Motor neuron (in vitro differentiated cells): ENCODE measurements at places on chromosomes 5 and 9.

DNA sequence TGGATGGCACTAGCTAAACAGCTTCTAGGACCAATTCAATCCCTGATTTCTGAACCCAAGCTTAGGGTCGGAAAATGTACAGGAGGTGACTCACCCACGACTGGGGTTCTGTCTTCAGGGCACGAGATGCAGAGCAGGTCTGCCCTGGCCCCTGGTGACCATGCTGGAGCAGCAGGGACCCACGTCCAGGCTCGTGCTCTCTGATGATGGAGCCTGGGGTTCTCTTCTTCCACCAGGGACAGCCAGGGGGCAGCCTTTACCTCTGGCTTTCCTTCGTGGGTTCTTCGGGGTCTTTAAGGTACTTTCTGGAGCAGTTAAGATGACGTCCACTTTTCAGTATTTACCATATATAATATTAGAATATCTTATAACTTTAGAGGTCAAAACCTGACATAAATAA lies 2.1 kb downstream of the CFAP77 start:
- ATAC-seq, result peak; percentile 35

- ATAC-seq, result no peak
These were observed 28.2 kb upstream of the LPAR1 start for GRCh38 chr9:111066468-111066867.

DNA sequence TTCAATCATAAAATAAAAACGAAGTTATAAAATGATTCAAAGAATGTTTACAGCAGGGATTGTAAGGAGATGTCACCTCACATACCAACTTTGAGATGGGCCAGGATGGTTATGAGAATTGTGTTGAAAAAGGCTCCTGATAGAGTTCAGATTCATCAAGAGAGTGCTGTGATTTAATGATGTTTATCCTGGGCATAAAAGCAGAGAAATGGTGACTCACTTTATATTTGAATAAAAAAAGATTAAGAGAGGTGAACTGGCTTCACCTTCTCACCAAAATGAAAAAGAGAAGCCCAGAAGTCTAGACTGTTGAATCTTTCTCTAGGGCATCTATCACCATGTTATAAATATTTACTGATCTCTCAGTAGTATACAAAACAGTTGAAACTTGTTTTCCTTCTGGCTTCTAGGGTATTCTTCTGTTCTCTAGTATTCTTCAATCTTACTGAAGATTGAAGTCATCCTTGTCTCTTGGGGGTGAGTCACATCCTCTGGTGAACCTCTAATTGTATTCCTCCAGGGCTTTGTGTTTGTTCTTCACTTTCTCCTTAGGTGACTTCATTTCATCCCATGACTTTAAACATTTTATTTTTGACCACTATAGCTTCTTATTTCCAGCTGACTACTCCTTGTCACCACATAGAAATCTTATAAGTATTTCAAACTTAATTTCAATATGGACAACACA lies 1237.3 kb upstream of the C9orf72 start:
- ATAC-seq, result peak; percentile 38

- ATAC-seq, result no peak
These were observed 410 bp downstream of the GLIPR2 start for GRCh38 chr9:36136894-36137391.

DNA sequence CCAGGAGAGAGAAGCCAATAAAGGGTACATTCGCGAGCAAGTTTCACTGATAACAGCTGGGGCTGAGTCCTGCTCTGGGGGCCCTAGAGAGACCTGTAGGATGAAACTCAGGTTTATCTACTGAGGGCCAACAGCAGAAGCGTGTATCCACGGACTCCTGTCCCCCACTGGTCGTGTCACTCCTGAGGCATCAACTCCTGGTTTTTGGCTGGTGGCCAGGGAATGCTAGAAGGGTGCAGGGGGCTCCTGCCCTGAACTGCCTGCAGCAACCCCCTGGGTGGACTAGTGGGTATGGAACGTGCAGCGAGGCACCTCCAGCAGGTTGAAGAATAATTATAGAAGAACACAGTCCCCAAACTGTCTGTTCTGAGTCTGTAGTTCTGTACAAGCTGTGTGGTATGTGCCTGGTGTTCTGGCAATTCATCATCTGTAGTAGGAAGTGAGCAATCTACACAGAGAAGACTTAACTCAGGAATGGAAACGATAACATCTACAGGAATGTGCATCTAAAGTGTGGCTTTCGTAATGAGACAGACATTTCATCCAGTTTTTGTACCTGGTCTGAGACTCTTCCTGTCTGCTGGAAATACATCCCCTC lies 64.5 kb upstream of the GNA14 start:
- ATAC-seq, result no peak

DNA sequence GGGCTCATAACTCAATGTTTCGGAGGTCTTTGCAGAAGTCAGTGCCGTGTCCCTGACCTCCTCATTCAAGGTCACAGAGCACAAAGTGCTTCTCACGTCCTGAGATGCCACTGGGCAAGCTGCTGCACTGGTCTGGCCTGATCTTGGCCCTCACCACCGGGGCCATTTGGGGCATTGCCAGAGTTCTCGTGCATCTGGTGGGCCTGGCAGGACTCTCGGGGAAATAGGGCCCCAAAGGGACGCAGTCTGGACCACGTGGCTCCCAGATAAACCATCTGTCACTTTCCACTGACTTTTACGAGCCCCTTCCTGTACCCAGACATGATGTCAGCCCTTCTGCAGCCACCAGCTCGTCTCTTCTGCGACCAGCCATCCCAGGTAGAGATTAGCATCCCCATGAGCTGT lies 54.8 kb downstream of the HRH2 start:
- ATAC-seq, result no peak

- no peak for ATAC-seq
These were observed 58.4 kb upstream of the ALDH1A1 start for GRCh38 chr9:73011181-73011750.

GRCh38 chr9:79357194-79357593 lies 214.6 kb upstream of the TLE4 start:
- ATAC-seq, result no peak

DNA sequence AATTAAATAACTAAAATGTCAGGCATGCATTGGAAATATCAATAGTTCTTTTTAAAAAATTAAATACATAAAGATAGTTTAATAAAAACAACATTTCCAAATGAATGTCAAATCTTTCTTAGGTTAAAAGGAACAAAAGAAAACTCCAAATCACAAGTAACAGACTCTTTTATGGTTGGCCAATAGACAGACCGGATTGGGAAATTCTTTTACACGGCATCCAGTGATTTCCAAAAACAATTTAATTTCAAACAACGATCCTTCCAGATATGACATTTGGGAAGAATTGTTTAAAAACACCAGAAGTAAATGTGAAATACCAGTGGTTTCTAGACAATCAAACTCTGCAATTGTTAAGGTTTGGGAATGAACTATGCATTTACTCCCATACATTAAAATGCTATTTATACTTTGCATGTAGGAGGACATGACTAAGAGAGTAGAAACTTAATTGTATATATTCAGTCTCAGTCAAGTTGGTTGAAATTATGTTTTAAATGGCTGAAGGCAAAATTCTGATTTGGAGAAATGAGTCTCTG lies 32.8 kb downstream of the ZNF474 start:
- no peak for ATAC-seq

DNA sequence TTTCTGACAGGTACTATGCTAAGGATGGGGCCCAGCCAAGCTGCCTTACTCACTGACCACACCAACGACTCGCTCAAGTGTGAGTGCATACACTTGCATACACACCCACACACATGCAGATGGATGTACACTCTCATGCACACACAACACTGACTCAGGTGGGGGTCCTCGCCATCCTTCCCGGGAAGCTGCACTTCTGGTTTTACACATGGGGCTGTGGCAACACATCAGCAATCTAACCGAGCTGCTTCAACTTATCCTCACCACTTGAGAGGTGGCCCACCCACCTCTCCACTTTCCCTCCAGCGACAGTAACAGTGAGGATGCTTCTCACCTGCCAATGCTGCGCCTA lies 67.2 kb upstream of the SLC25A51 start:
- ATAC-seq, result peak; percentile 13

- ATAC-seq, result no peak
These were observed 27.1 kb downstream of the ABCA1 start for GRCh38 chr9:104900871-104901270.

- ATAC-seq, result no peak
These were observed 17.9 kb downstream of the SRFBP1 start for GRCh38 chr5:121979691-121980090.

DNA sequence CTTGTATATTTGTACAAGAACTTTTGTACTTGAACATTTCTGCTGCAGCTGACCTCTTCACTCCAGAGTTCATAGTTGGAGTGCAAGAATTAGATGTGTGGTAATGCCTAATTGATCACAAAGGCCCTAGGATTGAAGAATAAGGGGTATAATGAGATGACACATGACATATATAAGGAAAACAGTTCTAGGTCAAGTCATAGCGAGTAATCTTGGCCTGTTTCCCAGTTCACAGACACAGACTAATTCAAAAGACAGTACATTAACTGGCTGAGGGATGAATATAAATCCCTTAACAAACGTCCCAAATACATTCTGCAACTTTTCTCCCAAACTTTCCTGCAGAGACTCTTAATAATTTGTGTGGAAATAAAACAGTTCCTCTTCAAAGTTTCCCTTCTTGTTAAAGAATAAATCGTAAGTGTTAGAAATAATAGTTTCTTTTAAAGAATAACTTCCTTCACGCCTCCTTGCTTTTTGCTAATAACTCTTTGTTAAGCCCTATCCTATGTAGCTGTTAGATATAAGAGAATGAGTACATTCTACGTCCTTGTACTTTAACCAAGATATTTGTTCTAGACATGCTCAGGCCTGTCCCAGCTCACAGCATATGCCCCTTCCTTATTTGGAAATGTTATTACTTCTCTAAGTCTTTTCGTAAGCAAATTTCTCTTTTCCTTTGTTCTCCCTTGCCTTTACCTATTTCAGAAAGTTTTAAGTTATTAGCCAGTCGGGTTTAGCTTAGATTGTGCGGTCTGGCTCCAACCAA lies 556.4 kb upstream of the CTNND2 start:
- ATAC-seq, result no peak

DNA sequence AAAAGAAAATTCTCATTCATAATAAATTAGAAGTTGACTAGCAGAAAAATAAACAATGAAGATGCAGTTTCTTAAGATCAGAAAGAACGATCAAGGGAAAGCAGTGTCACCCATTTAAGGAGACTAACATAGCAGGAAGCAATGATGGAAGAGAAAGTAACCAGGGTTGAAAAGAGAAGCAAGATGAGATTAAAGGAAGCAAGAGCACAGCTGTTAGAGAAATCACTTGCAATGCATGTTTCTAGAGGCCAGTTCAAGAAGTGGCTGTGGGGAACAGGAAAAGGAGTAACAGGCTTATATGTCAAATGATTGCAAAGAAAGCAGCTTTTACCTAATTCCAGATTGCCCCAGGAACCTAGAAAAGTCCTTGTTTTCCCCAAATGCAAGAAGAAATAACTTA lies 46.8 kb upstream of the SLC1A1 start:
- ATAC-seq, result no peak

GRCh38 chr5:178553517-178553916 lies 36.7 kb downstream of the COL23A1 start:
- no peak for ATAC-seq
